ENCODE measurements at places on chromosomes 12 and 14.

- no peak for DNase-seq
These were observed 396.7 kb upstream of the OR4E1 start for GRCh38 chr14:22070119-22070982.

- DNase-seq: no peak
These were observed 20.9 kb upstream of the NUDT14 start for GRCh38 chr14:105201925-105202513.

DNA sequence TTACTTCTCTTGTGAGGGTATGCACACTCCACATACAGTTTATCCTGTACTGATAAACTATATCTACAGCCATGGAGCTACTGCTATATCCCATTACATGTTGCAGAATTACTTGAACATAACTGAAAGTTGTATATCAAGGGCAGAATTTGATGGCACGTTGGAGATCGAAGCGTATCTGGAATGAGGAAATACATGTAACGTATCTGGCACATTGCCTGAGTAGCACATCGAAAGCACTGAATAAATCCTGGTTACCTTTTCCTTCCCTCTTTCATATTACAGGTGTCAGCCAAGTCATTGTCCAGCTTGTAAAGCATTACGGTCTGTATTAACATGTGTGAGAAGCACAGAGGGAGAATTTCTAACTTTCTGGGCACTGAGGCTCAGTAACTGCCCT is 42.1 kb upstream of the LIN7A start:
- DNase-seq: no peak

DNA sequence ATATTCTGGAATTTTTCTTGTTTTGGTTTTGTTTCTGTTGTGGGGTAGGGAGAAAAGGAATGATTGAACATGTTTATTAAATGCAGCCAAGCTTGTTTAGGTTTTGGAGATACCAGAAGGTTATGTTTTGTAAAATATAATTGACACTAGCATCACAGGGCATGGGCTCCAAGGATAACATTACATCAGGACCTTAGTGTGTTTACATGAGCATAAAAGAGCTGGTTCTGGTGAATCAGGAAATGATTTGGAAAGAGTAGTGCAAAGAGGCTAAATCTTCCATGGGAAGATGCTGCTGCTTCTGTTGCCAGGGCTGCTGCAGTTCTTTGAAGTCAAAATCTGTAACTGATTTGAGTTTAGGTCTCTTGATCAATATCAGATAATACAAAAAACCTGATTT is 118.7 kb downstream of the ETNK1 start:
- DNase-seq: no peak

DNA sequence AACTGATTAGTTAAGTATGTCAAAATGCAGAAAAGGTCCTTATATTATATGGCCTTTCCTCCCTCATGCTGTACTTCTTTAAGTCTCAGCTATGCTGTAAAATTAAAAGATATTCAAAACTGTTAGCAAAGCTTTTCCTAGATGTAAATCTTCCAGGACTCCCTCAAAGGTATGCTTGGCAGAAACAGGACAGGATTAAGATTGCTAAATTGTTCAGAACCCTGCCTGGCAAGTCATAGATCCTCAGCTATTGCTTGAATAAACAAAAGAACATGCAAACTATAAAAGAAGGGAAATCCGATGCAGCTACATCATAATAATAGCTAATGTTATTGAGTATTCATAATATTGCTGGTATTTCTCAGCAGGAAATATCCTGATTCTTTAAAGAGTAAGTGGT is 322.6 kb downstream of the CCDC91 start:
- no peak for DNase-seq

- DNase-seq: no peak
These were observed 2.6 kb upstream of the BCL11B start for GRCh38 chr14:99274346-99275221.

- DNase-seq: no peak
These were observed 278.7 kb downstream of the PDZRN4 start for GRCh38 chr12:41466802-41467201.

GRCh38 chr14:61925732-61926435 is 163.7 kb downstream of the SNAPC1 start:
- DNase-seq: no peak

Data from occipital lobe (tissue), 3 donors.